HCEC 1CT (cell line): ENCODE measurements at places on chromosomes 7 and 10.

GRCh38 chr7:87344446-87344845, 1.0 kb upstream of the CROT start:
- DNase-seq: peak; percentile 2

DNA sequence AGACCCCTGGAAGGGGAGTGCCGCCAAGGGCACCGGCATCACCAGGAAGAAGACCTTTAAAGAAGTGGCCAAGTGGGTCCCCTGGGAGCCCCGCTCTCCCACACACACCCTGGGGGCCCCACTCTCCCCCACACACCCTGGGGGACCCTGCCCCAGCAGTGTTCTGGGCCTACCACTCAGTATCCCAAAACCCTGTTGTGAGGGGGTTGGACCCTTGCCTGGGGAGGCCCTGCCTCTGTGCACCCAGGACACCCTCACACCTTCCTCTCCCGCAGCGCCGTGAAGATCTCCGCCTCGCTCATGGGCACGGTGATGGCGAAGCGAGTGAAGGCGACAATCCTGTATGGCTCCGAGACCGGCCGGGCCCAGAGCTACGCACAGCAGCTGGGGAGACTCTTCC, 10.7 kb downstream of the NOS3 start:
- no peak for DNase-seq

- no peak for DNase-seq
These were observed 131.8 kb downstream of the BMPER start for GRCh38 chr7:34036972-34037792.

GRCh38 chr7:118148930-118149329, 35.0 kb upstream of the LSM8 start:
- no peak for DNase-seq

- peak; percentile 80 for DNase-seq
These were observed 101.1 kb downstream of the GPR85 start for GRCh38 chr7:112985377-112985987.

- DNase-seq: no peak
These were observed 460.1 kb downstream of the MAGI2 start for GRCh38 chr7:78993341-78993740.

GRCh38 chr7:7522421-7522820, 13.3 kb downstream of the COL28A1 start:
- DNase-seq: no peak

GRCh38 chr10:67225226-67225625, 299.4 kb downstream of the LRRTM3 start:
- DNase-seq: no peak

DNA sequence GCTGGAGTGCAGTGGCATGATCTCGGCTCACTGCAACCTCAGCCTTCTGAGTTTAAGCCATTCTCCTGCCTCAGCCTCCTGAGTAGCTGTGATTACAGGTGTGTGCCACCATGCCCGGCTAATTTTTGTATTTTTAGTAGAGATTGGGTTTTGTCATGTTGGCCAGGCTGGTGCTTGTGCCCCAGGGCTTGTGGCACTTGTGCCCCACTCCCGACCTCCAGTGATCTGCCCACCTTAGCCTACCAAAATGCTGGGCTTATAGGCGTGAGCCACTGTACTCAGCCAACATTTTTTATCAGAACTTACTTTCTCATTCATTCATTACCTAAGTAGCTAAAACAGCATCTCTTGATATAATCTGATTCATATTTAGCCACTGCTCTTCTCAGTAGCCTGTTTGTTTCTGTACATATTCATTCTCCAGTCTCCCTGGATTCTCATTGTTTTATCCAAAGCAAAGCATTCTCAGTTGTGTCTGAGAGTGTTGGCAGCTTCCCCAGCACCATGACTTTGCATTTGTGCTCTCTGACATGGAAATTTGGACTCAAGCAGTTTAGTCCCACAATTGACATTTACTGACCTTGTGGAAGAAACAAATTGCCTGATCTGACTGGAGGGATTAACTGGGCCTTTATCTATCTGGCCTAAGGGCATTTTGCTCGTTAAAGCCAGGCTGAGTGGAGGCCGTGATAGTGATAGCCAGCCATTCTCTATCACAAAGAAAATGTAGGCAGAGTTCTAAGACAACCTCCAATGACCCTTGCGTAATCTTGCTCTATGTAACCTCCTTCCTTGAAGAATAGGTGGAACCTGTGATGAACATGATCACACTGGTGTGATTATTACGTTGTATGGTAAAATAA, 44.9 kb downstream of the AKR1B15 start:
- peak; percentile 52 for DNase-seq

- peak; percentile 93 for DNase-seq
These were observed 70.5 kb downstream of the ZMIZ1 start for GRCh38 chr10:79139124-79139835.

DNA sequence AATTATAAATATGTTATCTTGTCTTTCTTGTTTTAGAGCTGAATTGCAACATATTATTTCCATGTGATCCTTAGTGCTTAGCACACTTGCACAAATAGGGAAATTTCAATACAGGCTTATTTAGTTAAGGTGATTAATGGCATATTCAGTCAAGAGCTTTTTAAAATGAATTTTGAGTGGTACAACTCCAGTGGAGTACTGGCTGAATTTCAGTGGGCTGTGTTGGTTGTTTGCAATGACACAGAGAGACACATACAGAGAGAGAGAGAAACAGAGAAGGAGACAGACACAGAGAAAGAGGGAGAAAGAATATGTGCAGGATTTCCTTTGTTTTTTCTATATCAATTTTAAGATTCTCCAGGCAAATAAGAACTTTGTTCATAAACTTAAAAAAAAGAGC, 766.9 kb downstream of the DNAJB9 start:
- no peak for DNase-seq

DNA sequence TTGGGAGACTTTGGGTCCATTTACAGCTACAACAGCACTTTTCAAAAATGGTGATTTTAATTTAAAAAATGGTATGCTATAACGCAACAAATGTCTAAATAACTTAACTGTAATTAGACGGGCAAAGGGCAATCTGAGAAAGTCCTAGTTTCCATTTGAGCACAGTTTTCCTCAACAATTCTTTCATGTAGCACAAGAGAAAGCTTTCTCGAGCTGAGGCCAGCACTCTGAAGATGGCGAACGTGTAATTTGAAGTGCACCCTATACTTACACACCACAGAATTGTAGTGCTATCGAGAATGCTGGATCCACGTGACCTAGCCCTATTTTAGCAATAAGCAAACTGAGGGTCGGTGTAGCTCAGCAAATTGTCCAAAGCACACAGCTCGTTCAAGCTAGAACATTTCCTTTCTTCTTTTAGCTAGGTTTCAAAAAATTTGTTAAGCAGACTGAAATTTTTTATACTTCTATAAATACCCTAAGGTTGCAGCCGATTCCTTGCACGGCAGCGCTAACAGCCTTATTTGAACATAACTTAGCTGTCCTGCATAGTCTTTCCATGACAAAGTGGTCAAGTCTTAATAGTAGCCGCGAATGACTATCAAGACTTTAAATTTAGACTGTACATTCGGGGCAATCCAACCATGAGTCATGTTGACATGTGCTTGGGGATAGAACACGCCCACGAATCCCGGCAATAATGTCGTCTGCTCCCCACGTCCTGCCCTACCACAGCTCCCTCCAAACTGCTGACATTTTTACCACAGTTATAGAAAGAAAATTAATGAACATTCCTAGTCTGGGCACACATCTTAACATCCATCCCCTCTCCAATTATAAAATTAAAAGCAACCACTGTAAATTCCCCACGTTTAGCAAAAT, 10.0 kb downstream of the KLF6 start:
- peak; percentile 96 for DNase-seq

GRCh38 chr10:46301056-46301645, 14.4 kb downstream of the ANTXRL start:
- DNase-seq: no peak

GRCh38 chr7:137873524-137873923, 26.8 kb upstream of the DGKI start:
- no peak for DNase-seq

DNA sequence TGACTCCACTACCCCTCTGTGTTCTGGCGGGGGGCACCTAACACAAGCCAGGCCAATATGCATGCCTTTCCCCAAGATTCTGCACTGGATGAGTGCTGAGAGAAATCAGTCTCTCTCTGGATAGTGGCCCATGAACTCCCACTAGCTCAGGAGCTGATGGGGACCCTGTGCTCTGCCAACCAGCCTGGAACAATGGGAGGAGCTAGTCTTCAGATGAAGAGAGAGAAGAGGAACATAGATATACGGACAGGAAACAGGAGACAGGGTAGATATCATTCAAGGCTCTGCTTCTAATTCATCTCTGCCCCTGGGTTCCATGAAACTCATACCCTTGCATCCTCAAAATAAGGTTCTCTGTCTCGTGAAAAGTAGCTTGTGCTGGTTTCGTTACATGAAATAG, 27.9 kb upstream of the PLXNA4 start:
- DNase-seq: no peak

DNA sequence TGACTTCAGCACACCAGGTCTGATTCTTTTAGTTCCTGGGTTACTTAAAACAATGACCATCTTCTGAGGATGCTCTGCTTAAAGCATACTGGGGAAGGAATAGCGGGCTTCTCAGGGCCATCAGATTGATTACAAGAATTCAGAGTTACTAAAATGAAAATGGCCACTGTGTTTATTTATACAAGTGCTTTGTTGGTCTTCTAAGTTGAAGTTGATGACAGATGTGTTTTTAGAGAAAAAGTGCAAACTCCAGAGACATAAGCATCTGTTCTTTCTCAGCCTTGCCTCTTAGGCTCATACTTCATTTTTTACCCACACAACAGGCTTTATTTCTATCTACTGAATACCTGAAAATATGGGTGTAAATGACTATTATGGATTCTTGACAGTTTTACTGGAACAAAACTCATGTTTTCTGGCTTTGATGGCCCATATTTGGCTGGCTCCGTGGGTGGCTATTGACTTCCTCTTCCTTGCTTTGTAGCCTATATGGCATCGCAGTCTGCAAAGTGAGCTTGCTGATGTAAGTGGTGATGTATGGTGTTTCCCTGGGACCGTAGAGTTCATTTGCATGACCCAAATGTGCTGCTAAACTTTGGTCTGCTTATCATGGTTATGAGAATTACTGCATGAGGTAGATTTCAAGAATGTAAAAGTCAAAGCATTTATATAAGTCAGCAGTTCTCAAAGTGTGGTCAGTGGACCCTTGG, 121.3 kb downstream of the BMPER start:
- DNase-seq: no peak

GRCh38 chr10:18217577-18217976, 77.4 kb downstream of the CACNB2 start:
- DNase-seq: no peak

- DNase-seq: no peak
These were observed 98.2 kb downstream of the PRPF18 start for GRCh38 chr10:13684806-13685482.

GRCh38 chr10:78222096-78222790, 188.6 kb downstream of the RPS24 start:
- no peak for DNase-seq

- peak; percentile 46 for DNase-seq
These were observed 985 bp upstream of the ETV1 start for GRCh38 chr7:13990319-13990983.

- DNase-seq: no peak
These were observed 145.0 kb downstream of the PLPP4 start for GRCh38 chr10:120601999-120602398.

DNA sequence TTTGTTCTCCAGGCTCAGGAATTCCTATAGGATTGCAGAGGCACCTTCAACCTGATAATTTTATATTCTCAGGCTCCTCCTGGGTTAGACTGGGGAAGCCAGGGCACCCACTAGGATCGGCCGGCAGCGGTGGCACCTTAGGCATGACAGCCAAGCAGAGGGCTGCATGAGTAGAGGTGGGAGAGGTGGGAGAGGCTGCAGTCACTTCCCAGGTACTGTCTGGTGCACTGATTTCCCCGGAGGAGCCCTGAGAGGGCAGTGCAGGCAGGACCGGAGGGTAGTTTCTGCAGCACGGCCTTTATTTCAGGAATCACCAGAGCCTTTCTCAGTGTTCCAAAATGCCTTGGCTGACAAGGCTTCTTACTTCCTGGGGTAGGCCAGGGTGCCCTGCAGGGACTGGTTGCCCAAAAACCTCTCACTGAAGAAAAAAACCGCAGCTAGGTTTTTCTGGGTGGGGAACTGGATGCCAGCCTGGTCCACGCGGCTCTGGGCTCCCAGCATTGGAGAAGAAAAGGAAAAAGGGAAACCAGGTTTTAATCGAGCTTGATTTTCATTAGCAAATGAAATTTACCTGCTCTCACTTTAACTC, 3.6 kb upstream of the HOXA13 start:
- DNase-seq: no peak

DNA sequence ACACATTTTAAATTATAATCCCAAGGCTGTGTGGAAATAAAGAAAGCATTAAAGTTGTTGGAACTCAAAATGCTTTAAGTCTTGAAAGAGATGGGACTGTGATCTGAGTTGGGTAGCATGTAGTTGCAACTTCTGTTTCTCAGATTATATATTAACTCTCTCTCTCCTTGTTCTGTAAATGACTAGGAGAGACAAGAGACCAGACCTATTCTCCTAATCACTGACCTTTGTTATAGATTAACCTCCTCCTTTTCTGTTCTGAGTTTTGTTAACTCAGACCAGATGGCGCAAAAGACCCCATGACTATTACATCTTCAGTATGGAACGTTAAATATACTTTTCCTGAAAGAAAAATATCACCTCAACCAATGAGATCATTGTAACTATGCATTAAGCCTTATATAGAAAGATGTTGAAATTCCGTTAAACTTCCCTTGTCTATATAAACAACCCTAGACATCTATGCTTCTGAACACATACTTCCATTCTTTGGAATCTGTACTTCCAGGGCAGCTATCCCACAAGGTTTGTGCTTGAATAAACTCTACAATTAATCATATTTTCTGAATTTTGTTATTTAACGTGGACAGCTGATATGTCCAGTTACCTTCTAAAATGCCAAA, 143.5 kb upstream of the TRIM24 start:
- DNase-seq: no peak

DNA sequence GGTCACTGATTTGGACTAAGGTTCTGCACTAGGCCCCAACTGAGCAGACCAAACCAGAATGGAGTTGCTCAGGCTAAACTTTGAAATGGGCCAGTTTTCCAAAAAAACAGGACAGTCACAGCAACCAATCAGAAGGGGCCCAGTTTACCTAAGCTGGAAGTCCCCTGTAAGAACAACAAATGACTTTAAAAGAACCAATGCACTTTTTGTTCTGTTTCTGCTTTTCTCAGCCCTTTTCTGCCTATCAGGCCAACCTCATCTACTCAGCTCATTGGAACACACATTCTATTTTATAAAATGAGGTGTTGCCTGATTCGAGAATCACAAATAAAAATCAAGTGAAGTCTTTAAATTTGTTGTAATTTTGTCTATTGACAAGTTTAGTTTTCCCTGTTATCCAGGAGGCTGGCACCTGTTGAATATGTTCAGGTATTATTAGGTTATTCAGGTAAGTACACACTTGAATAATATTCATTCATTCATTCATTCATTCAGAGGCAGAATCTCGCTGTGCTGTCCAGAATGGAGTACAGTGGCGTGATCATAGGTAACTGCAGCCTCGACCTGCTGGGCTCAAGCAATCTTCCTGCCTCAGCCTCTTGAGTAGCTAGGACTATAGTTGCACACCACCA, 168.7 kb downstream of the TAX1BP1 start:
- no peak for DNase-seq

GRCh38 chr7:102040569-102040968, 223.1 kb downstream of the CUX1 start:
- DNase-seq: no peak
